ENCODE measurements at places on chromosomes 1 and 21. TPM values are rescaled to one million over a fixed set of nuclear protein-coding genes. Genes with fewer than 3 reads are reported as not detected.

Gene PRKAA2
- total RNA-seq: 7.9 TPM

Gene RAD54L
- total RNA-seq: 8.2 TPM

Gene ACBD6
- total RNA-seq: 50.0 TPM

Gene G0S2
- 46.4 TPM for total RNA-seq

Gene LCK
- 1.3 TPM for total RNA-seq

Gene F11R
- 43.6 TPM for total RNA-seq

Gene ETS2
- 80.2 TPM for total RNA-seq

DNA sequence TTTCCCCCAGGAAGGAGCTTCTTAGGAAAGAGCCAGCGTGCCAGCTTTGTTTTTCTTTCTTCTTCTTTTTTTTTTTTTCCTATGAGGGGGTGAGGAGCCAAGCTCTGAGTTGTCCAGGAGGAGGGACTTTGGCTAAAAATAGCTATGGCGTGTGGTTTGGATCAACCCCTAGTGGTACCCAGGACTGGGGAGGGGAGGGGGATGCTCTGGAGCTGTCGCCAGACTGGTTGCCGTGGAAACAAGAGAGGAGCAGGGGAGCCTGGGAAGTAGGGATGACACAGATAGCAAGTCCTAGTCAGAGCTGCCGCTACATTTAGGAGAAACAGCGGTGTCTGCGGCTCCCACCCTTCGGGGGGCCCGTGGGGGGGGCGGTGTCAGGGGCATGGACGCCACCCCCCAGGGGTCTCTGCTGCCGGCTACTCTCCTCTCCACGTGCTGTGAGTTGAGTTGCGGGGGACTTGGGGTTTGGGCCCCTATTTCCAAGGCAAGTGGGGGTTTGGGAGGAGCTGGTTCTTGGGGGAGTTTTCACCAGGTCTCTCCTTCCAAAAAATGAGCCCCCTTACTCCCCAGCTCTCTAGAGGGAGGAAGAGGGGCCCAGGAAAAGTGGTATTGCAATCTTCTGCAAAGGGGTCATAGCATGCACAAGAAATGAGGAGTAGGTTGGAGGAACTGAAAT lies at the start of gene KCNJ9:
Gene KCNJ9, plus strand, starts transcription at position 278 of the 676 bp plus-strand sequence. CDS start 2,493 bp downstream, outside the sequence.
- H3K27me3 ChIP-seq: no peaks in the 10 kb centered on the region
- H3K4me3 ChIP-seq: no peak within 1 kb of the TSS
- no peak within 1 kb of the TSS for H3K27ac ChIP-seq
- H3K4me1 ChIP-seq: no peaks in the 10 kb centered on the region

GRCh38 chr1:28956038-28956464 lies 41.7 kb downstream of the EPB41 start:
- H3K4me3 ChIP-seq: no peak overlapping the region
- DNase-seq: no peak
- H3K36me3 ChIP-seq: no peaks in the 10 kb centered on the region
- no peaks in the 10 kb centered on the region for H3K27me3 ChIP-seq

DNA sequence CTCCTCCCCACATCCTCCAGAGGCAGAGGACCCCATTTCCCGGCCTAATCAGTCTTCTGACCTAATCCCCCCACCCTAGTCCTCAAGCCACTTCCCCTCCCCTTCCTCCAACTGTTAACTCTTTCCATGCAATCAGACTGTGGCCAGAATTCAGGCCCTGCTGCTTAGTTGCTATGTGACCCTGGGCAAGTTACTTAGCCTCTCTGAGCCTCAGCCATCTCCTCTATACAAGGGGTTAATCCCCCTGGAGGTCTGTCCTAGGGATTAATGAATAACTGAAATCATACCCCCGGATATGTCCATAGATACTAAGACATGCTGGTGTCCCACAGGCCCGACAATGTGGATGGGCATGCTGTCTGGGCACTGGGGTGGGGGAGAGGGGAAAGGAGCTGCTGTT lies 18.3 kb downstream of the AHDC1 start:
- DNase-seq: no peak
- peaks cover 10% of the 10 kb centered on the region for H3K4me1 ChIP-seq
- H3K27ac ChIP-seq: no peak overlapping the region
- H3K36me3 ChIP-seq: no peaks in the 10 kb centered on the region
- H3K27me3 ChIP-seq: no peaks in the 10 kb centered on the region

- DNase-seq: no peak
- no peak overlapping the region for H3K4me3 ChIP-seq
- no peak overlapping the region for H3K27ac ChIP-seq
- no peaks in the 10 kb centered on the region for H3K27me3 ChIP-seq
These were observed 4.4 kb downstream of the COL16A1 start for GRCh38 chr1:31699341-31699891.

DNA sequence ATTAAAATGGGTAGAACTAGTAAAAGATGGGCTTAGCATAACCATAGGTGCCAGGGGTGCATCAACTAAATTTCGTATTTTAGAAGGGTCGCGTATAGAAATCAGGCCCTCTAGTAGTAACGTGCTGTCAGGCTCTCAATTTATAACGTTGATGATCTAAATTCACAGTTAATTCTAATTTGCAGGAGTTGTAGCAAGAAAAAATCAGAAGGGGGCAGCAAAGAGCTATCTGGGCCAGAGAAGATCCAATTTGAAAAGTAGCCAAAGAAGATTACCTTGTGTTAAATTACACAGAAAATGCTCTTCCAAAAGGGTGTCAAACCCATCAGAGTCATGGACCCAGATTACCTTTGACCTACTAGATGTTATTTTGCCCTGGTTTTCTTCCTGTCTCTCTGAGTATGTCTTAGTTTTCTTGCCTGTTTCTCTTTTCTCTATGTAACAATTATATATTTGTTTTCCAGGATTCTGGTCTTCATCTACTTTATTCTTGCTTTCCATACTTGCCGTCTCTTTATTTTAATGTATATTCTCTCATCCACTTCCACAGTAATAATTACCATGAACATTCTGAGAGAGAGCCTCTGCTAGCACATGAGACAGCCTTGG lies 1030.9 kb downstream of the AMY1C start:
- no peaks in the 10 kb centered on the region for H3K27me3 ChIP-seq
- no peak overlapping the region for H3K27ac ChIP-seq
- H3K4me1 ChIP-seq: no peaks in the 10 kb centered on the region
- no peak overlapping the region for H3K4me3 ChIP-seq

GRCh38 chr1:85502625-85503083 lies 37.7 kb upstream of the DDAH1 start:
- DNase-seq: peak; percentile 52
- H3K36me3 ChIP-seq: no peaks in the 10 kb centered on the region
- H3K27me3 ChIP-seq: no peaks in the 10 kb centered on the region
- H3K4me3 ChIP-seq: no peak overlapping the region
- H3K4me1 ChIP-seq: no peaks in the 10 kb centered on the region

GRCh38 chr1:143735764-143736461 lies 235.9 kb downstream of the FAM72C start:
- H3K4me3 ChIP-seq: no peak overlapping the region
- no peak for DNase-seq
- H3K36me3 ChIP-seq: no peaks in the 10 kb centered on the region
- H3K27me3 ChIP-seq: no peaks in the 10 kb centered on the region
- H3K27ac ChIP-seq: no peak overlapping the region

GRCh38 chr1:117632269-117633067 lies 26.6 kb downstream of the TENT5C start:
- no peak overlapping the region for H3K27ac ChIP-seq
- H3K27me3 ChIP-seq: no peaks in the 10 kb centered on the region
- DNase-seq: no peak
- H3K4me3 ChIP-seq: no peak overlapping the region
- no peaks in the 10 kb centered on the region for H3K4me1 ChIP-seq
- no peaks in the 10 kb centered on the region for H3K36me3 ChIP-seq

DNA sequence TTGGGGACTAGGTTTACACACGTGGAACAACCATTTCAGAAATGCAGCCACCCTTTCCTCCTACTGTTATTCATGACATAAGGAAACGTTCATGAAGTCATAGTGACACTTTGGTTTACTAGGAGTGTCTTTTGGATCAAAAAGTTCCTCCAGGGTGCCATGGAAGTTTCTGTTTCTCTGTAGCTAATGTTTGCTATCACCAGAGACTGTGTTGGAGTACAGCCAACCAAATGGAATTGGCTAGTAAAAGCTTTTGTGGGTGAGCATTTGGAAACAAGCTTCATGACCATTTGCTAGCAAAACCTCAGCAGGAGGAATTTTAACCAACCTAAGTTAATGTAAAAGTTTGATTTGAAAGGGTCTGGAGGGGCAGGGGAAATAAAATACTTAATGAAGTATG lies 43.9 kb upstream of the ADGRL2 start:
- DNase-seq: peak; percentile 22
- no peak overlapping the region for H3K27ac ChIP-seq
- H3K4me3 ChIP-seq: no peak overlapping the region

DNA sequence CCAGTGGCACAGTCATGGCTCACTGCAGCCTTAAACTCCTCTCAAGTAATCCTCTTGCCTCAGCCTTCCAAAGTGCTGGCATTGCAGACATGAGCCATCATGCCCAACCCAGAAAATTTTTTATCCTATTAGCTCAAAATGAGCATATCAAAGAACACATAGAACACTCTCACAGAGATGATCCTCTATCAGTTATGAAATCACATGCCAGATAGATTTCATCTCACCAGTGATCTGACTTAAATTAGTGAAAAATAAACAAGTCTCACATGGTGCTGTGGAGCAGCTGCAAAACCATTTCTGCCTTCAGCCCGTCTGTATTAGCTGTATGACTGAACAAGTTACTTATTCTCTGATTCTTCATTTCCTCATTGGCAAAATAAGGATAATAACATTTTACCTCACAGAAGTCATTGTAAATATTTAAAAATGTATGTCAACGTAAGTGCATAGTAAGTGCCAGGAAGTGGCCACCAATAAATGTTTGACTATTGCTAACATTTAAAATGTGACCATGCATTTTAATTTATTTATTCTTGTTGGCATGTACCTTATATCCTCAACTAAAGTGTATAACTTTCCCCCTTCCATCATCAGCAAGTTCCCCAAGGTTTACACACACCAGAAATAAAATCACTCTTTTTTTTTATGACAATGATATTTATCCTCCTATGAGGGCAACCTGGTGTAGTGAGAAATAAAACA lies 29.0 kb upstream of the SLC19A2 start:
- no peak overlapping the region for H3K27ac ChIP-seq
- H3K4me3 ChIP-seq: no peak overlapping the region
- H3K4me1 ChIP-seq: peaks cover 4% of the 10 kb centered on the region
- no peaks in the 10 kb centered on the region for H3K27me3 ChIP-seq
- H3K36me3 ChIP-seq: no peaks in the 10 kb centered on the region
- DNase-seq: no peak

GRCh38 chr21:46455575-46456385 lies 2.9 kb upstream of the DIP2A start:
- no peaks in the 10 kb centered on the region for H3K4me1 ChIP-seq
- no peak overlapping the region for H3K27ac ChIP-seq
- no peak for DNase-seq
- no peak overlapping the region for H3K4me3 ChIP-seq
- no peaks in the 10 kb centered on the region for H3K36me3 ChIP-seq

GRCh38 chr1:234758851-234759250 lies 148.9 kb upstream of the IRF2BP2 start:
- no peak overlapping the region for H3K27ac ChIP-seq
- no peaks in the 10 kb centered on the region for H3K27me3 ChIP-seq

- H3K27me3 ChIP-seq: no peaks in the 10 kb centered on the region
- no peaks in the 10 kb centered on the region for H3K36me3 ChIP-seq
- no peaks in the 10 kb centered on the region for H3K4me1 ChIP-seq
- H3K27ac ChIP-seq: no peak overlapping the region
- no peak overlapping the region for H3K4me3 ChIP-seq
These were observed 137.6 kb upstream of the SGIP1 start for GRCh38 chr1:66396212-66396890.

- no peak overlapping the region for H3K27ac ChIP-seq
- no peak overlapping the region for H3K4me3 ChIP-seq
- no peak for DNase-seq
- H3K4me1 ChIP-seq: no peaks in the 10 kb centered on the region
These were observed 115.6 kb upstream of the GUCA2B start for GRCh38 chr1:42037586-42037985.

- no peak overlapping the region for H3K4me3 ChIP-seq
- H3K27ac ChIP-seq: no peak overlapping the region
- no peak for DNase-seq
- peaks cover 10% of the 10 kb centered on the region for H3K4me1 ChIP-seq
- H3K27me3 ChIP-seq: no peaks in the 10 kb centered on the region
- H3K36me3 ChIP-seq: no peaks in the 10 kb centered on the region
These were observed 494.7 kb downstream of the NPHP4 start for GRCh38 chr1:5497503-5497902.

GRCh38 chr21:38433471-38433870 lies 64.8 kb downstream of the ERG start:
- no peaks in the 10 kb centered on the region for H3K27me3 ChIP-seq
- DNase-seq: no peak
- no peak overlapping the region for H3K27ac ChIP-seq
- no peak overlapping the region for H3K4me3 ChIP-seq
- H3K36me3 ChIP-seq: no peaks in the 10 kb centered on the region

- H3K27ac ChIP-seq: no peak overlapping the region
- H3K27me3 ChIP-seq: no peaks in the 10 kb centered on the region
- DNase-seq: no peak
- no peak overlapping the region for H3K4me3 ChIP-seq
- no peaks in the 10 kb centered on the region for H3K4me1 ChIP-seq
These were observed 4.9 kb upstream of the ABCA4 start for GRCh38 chr1:94125551-94126514.

DNA sequence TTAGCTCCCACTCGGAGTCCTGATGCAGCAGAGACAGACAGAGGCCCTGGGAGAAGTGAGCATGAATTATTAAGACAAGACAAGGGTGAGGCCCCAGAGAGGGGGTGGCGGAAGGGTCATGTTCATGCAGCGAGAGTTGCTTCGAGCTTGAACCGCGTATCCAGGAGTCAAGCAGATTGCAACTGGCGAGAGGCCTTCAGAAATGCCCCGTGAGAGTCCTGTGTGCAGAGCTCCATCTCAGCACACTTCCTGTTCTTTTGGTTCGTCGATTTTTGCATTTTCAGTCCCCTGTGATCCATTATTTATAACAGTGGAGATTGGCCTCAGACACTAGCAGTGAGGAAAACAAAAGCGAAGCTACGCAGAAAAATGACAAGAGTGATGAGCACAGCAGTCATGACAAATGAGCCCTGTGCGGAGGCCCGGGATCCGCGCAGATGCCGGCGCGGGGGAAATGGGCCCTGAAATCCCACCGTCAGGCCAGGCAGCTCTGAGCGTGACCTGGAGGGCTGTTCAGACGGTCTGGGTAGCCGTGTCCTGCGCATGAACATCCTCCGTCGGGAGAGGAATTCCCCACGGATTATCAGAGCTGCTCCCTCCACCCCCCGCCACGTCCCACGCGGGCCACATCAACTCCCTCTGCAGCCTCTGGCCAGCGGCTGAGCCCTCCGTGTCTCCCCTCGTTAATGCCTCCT lies 15.0 kb downstream of the PDE9A start:
- H3K36me3 ChIP-seq: no peaks in the 10 kb centered on the region
- H3K4me3 ChIP-seq: no peak overlapping the region

GRCh38 chr1:208499601-208500000 lies 255.4 kb upstream of the PLXNA2 start:
- no peaks in the 10 kb centered on the region for H3K4me1 ChIP-seq
- no peak for DNase-seq
- no peak overlapping the region for H3K4me3 ChIP-seq
- H3K27me3 ChIP-seq: no peaks in the 10 kb centered on the region
- H3K36me3 ChIP-seq: no peaks in the 10 kb centered on the region

GRCh38 chr1:229815076-229815475 lies 189.0 kb downstream of the URB2 start:
- no peaks in the 10 kb centered on the region for H3K36me3 ChIP-seq
- H3K4me1 ChIP-seq: no peaks in the 10 kb centered on the region
- DNase-seq: no peak
- no peak overlapping the region for H3K4me3 ChIP-seq
- no peaks in the 10 kb centered on the region for H3K27me3 ChIP-seq

GRCh38 chr1:109816175-109816811 lies 52.6 kb upstream of the EPS8L3 start:
- H3K27ac ChIP-seq: no peak overlapping the region
- no peak overlapping the region for H3K4me3 ChIP-seq
- no peaks in the 10 kb centered on the region for H3K27me3 ChIP-seq
- H3K4me1 ChIP-seq: no peaks in the 10 kb centered on the region
- no peak for DNase-seq

All from prostate gland (tissue), 2 donors.